ENCODE measurements at places on chromosomes 7 and 10. TPM values are rescaled to one million over a fixed set of nuclear protein-coding genes. Genes with fewer than 3 reads are reported as not detected.

The DRGX gene
- not detected for total RNA-seq

DNA sequence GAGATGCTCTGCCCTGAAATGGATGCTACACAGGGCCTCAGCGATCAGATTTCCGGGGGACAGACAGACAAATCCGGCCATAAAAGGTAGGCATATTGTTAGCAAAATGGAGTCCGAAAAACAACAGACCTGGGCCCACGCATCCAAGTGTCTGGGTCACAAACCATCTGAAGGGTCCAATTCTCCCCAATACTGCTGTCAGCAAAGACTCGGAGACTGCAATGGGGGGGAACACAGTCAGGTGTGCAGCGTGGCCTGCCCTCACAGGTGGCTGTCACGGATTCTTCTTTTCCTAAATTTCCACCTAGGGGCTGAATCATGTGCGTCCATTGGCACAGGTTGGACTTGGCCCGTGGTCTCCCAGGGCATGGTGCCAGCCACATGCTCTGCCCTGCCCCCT is 12.9 kb downstream of the PKD1L1 start:
- no peak for DNase-seq

GRCh38 chr7:47937065-47937687 is 11.1 kb downstream of the PKD1L1 start:
- no peak for DNase-seq

GRCh38 chr10:69091143-69091651 is 3.3 kb downstream of the SRGN start:
- no peak for DNase-seq

- no peak for DNase-seq
Observed at GRCh38 chr10:3528823-3529403, 256.1 kb downstream of the KLF6 start.

The FAM13C gene
- 33.9 TPM for total RNA-seq

The PYROXD2 gene
- total RNA-seq, result 9.8 TPM

The CALML5 gene
- not detected for total RNA-seq

DNA sequence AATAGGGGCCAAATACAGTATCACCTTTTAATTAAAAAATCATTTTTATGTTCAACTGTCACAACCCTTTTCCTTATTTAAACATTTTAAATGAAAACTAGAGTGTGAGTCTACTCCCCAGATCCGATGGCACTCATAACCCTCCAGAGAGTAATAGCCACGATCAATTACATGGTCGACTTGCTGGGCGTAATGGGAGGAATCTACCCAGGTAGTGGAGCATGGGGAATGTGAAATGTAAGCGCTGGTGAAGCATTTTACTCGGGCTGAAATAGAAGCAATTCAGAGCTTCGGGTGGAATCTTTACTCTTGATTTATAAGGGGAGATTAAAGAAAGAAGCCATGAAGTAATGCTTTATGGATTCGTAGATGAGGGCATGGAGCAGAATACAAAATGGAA is 321.9 kb downstream of the ACTR3B start:
- no peak for DNase-seq

The GSDME gene
- 11.9 TPM for total RNA-seq
